ENCODE measurements at places on chromosomes 2 and 18.

GRCh38 chr2:72722492-72723070, 103.3 kb downstream of the EXOC6B start:
- DNase-seq, result no peak

- DNase-seq, result no peak
Measured at GRCh38 chr2:72263776-72264060, 116.1 kb upstream of the CYP26B1 start.

DNA sequence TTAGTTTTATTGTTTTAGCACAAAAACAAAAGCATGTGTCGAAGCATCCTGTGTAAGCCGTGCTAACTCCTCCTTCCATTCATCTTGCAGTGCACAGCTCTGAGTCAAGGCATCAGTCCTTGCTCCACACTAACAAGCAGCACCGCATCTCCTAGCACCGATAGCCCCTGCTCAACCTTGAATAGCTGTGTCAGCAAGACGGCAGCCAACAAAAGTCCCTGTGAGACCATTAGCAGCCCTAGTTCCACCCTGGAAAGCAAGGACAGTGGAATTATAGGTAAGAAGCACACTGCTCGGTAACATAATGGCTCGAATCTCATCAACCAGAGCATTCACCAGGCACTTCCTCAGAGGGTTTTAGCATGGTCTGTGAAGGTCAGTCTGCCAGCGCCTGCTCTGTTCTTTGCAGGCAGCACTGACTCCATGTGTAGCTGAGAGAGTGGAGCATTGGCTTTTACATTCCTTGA, 136.2 kb downstream of the WDSUB1 start:
- DNase-seq, result no peak

GRCh38 chr2:127080938-127081755, 25.8 kb downstream of the BIN1 start:
- DNase-seq, result no peak

DNA sequence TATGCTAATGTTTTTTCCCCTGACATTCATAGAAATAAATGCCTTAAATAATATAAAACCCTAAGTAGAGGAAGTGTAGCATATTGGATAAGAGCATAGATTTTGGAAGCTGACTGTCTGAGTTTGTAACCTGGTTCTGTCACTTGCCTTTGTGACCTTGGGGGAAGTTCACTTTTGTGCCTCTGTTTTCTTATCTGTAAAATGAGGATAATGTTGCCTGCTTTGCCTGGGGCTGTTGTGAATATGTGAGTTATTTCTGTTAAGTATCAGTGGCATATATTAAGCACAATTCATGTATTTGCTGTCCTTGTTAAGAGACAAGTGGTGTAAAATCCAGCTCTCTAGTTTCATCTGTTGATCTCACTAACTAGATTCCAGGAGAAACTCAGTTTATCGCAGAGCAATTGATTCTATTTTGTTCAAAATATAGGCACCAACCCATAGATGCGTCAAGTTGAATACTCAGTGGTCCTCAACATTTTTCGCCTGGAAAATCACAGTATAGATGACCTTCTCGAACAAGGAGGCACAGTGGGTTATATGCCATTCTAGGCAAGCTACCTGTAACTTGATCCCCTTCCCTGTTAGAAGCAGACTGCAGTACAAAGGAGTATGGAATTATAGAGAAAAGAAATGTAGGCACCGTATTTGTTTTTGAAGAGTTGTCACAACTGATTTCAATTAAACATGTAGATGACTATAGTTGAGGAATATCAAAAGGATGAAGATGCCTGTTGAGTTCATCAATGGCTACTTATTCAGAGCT, 67.0 kb downstream of the SOCS6 start:
- no peak for DNase-seq

GRCh38 chr18:61889541-61889940, 3.3 kb downstream of the RNF152 start:
- DNase-seq, result no peak
